ENCODE measurements at places on chromosomes 11 and 22.

GRCh38 chr11:1445741-1446445, 40.7 kb downstream of the MOB2 start:
- no peak for DNase-seq

DNA sequence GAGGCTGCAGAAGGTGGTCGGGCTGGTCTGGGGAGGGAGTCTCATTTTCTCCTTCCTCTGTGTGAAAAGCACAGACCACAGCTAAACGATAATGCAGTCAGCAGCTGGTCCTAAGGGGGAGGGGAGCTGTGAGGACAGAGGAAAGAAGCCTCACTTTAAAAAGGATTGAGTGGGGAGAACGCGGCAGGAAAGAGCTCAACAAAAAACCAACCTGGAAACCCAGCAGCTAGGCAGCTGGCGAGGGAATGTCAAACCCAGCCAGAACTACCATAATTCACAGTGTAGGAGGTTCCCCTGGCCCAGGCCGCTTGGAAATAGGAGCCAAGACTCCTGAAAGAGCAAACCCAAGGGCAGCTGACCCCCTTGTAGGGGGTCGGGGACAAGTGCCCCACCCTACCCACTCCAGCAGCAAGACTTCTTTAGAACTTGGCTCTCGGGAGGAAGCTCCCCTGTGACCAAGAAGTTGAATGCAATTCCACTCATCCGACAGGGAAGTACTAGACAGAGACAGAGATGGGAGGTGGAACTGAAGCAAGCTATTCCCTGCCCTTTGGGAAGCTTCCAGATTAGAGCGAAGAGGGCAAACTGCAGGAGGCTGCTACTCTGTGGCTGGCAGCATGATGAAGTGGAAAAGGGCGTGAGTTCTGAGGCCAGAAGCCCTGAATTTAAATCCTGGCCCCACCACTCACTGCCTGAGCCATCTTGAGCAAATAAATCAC, 16.5 kb upstream of the DGKZ start:
- DNase-seq = no peak

- DNase-seq = no peak
These were observed 44.2 kb downstream of the OTOG start for GRCh38 chr11:17591293-17591692.

DNA sequence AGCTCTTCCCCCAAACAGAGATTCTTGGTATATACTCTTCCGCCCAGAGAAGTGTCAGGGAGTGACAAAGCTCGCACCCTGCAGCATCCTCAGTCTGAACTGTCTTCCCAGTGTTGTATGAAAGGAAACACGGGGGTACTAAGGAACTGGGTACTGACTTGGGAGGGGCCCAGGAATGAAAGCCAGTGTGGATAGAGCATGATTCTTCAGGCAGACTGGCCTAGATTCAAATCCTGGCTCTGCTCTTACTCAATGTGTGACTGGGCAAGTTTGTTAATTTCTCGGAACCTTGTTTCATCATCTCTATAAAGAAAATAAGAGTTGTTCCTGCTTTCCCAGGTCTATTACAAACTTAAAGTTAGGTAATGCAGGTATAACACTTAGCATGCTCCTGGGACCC, 266.0 kb upstream of the NARS2 start:
- DNase-seq = no peak

DNA sequence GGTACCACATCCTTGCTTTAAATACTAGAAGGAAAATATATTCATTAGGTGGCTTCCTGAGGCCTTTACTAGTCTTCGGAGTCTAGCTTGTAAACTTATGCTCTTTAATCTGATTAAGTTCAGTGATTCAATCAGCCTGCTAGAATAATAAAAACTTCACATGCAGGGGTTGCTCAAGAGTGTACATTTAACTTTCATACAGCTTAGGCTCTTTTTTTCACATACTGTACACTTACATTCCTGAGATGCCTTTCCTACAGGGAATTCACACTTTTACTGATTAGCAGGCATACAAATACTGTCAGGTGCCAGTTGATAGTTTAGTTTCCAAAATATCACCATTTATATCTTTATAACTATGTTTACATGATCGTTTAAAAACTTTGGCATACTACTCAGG, 3.2 kb upstream of the ANO5 start:
- DNase-seq = no peak

DNA sequence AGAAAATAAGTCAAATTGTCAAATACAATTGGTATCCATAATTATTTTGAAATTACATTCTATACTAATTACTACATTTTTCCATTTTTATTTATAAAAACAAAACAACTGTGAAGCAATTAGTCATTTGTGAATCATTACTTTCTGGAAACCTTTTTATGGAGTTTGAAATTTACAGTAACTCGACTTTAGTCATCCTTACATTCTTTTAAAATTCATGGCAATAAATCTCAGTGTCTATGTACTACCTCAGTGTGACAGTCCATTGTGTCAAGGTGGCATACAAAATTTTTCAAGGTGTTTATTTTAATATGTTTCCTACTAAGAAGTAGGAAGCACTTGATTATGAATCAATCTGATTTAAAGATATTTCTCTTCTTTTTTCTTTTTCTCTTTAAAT, 1949.4 kb upstream of the RAG2 start:
- no peak for DNase-seq

DNA sequence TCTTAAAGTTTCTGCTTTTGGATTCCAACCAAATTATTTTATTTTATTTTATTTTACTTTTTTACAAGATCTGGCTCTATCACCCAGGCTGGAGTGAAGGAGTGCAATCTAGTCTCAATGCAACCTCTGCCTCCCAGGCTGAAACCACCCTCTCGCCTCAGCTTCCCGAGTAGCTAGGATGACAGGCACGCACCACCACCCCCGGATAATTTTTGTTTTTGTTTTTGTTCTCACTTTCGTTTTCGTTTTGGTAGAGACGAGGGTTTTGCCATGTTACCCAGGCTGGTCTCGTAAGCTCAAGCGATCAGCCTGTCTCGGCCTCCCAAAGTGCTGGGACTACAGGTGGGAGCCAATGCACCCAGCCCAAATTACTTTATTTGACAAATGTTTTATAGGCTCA, 219.8 kb downstream of the ETS1 start:
- DNase-seq = no peak

DNA sequence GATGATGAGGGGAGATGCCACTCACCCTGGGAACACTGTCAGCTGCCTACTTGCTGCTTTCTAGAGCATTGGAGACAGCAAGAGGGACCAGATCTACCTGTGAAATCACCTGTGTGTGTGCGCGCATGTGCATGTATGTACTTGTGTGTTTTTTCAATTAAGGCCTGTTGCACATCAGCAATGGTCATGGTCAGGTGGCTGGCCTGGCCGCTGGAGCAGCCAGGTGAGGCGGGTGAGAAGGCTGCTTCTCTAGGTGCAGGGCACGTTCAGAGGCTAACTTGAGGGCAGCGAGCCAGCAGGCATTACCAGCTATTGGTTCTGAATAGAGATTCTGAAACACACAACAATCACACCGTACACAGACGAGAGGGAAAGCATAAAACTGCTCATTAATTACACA, 65.1 kb downstream of the PARVG start:
- no peak for DNase-seq

DNA sequence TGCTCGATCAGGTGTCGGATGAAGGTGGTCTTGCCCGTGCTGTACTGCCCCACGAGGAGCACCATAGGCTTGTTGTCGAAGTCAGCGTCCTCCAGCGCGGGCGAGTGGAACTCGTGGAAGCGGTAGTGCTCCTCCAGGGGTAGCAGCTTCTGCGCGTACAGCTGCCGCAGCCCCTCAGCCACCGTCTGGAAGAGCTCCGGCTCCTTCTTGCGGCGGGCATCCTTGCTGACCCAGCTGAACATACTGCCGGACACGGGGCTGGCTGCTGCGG, 263 bp downstream of the EHD1 start:
- DNase-seq = no peak

DNA sequence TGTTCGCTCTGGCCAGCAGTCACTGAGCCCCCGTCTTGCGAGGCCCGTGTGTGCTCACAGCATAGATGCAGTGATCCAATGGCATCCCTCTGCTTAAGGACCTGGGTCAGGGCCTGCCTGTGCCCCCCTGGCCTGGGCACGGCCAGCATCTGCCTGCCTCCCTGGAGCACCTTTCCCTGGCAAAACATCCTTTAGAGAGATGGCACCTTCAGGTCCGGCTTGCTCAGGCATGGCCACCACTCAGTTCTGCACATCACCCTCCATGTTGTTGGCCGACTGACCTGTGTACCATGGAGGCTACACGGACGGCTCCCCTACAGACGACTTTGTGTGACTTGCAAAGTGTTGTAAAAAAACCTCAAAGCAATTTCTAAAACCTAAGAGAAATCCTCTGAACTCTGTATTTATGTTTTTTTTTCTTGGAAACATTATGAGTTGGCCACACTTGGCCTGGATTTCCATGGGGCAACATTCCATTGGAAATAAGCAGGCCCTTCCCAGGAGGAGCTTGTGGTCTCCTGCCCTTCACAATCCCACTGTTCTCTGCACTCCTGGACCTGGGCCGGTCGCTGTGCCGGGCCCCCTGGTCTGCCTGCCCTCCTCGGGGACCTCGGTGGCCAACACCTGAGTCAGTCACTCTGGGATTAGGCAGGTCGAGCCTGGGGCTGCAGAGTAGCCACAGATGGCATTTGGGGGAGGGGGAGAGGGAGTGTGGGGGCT, 592.4 kb downstream of the TBC1D22A start:
- DNase-seq = peak; percentile 11

DNA sequence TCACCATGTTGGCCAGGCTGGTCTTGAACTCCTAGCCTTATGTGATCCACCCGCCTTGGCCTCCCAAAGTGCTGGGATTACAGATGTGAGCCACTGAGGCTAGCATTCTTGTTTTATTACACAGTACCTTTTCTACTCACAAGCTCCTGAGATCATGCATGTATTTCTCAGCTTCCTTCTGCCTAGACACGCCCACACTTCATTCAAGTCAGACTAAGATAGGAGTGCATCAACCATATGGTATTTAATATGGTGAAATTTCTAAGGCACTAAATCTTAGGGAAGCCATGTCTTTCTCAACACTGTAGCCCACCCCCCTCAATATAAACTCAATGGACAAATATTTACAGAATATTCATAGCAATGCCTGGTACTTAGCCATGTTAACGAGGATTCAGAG, 62.1 kb downstream of the SLC25A17 start:
- no peak for DNase-seq

GRCh38 chr11:61690706-61691379, 10.7 kb downstream of the DAGLA start:
- DNase-seq = no peak

GRCh38 chr11:44509296-44509695, 56.2 kb upstream of the CD82 start:
- DNase-seq = no peak

GRCh38 chr22:25420471-25420924, 144.0 kb upstream of the GRK3 start:
- no peak for DNase-seq

Data from D341Med (cell line).